Activated CD8-positive, alpha-beta T cell treated with anti-CD3 and anti-CD28 coated beads for 36 hours (primary cell): ENCODE measurements at places on chromosomes 12 and 14. TPM values are rescaled to one million over a fixed set of nuclear protein-coding genes. Genes with fewer than 3 reads are reported as not detected.

GRCh38 chr12:118922405-118922804 lies 58.9 kb upstream of the SRRM4 start:
- DNase-seq: no peak

The NGB gene
- total RNA-seq: not detected

The CCDC197 gene
- total RNA-seq: not detected

- DNase-seq: no peak
Measured at GRCh38 chr12:64147875-64148274, 74.2 kb downstream of the KICS2 start.

DNA sequence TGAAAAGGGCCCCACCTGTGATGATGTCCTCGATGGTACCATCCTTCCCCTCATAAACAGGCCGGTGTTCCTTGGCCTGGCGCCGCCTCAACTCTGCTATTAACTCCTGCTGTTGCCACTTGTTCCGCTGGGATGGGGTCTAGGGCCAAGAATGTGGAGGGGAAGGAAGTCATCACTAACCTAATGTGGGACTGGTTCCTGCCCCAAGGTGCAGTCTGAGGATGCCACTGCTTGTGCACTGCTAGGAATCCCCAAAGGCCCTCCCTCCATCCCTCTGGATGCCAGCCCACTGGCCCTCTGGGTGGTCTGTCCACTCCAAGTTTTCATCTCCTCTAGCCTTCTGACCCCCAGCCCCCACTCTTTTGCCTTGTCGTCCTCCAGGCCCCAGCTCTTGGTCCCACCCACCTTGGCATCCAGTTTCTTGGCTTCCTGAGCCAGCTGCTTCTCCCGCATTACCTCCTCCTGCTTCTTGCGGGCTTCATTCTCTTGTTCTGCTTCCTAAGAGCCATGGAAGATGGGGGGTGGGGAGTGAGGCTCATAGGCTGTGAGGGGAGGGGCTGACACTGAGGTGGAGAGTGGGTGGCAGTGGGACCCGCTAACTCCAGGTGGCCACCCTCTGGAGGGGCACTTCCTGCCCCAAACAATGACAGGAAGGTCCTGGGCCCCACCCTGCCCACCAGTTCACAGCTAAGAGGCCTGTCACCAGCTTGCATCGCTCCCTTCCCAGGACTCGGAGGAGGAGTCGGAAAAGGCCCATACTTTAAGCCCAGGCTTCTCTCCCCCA lies 23.7 kb downstream of the PRPF40B start:
- no peak for DNase-seq

GRCh38 chr14:86091811-86092210 lies 561.9 kb downstream of the FLRT2 start:
- no peak for DNase-seq

The BHLHE41 gene
- not detected for total RNA-seq

The DACT1 gene
- total RNA-seq: 2.0 TPM

DNA sequence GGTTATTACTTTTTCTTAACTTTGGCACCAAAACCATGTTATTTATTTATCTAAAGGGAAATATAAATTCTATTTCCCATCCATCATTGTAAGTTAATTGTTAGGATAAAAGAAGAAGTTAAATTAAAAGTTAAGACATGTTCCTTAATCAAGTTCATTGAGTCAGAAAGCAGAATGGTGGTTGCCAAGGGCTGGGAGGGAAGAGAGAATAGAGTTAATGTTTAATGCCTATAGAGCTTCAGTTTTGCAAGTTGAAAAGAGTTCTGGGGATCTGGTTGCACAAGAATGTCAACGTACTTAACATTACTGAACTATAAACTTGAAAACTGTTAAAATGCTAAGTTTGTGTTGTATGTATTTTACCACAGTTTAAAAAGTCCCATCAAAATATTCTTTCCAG lies 63.2 kb upstream of the NR2C1 start:
- no peak for DNase-seq

- DNase-seq: no peak
Measured at GRCh38 chr12:5272018-5272785, 159.7 kb upstream of the NTF3 start.

DNA sequence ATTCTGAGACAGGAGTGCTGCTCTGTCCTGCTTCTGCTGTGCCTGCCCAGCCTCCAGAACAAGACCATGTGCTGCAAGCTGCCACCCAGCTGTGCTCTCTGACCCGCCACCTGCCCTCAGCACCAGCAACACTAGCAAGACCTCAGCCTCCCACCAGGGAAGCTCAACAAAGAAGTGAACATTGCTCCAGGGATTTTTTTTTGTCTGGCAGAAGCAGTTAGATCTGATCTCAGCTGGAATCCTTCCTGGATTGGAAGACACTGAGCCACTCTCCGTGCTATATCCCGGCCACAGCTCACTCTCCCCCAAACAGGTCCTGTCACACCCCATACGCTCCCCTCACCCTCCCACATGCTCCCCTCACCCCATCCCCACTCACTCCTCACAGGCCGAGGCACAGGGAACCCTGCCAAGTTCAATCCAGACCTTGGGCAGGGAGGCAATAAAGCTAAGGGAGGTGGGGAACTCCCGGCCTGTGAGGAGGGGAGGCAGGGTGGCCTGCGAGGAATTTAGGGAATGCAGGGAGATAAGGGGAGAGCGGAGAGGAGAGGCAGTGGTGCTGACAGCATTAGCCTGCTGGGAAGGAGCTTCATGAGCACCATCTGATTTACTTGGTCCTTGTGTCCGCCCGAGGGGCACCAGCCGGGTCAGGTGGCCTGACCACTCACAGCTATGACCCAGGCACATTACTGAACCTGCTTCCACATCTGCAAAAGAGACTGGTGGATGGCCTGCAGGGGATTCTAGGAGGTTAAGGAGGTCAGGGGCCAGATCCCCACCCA lies 29.7 kb downstream of the CCDC85C start:
- no peak for DNase-seq

DNA sequence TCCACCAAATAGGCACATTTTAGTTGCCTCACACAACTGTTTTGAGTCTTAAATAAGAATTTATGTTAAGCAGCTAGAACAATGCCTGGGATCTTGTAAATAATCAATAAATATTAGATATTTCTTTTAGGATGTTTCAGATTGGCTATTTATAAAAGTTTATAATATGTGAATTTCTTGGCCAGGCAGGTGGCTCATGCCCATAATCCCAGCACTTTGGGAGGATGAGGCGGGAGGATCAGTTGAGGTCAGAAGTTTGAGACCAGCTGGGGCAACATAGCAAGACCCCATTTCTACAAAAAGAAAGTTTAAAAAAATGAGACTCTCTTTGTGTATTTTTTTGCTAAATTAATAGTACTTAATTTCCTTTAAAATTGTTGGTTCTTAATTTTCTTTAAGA lies 21.8 kb downstream of the ARG2 start:
- DNase-seq: no peak

The LHX5 gene
- not detected for total RNA-seq

The HPD gene
- total RNA-seq: not detected

GRCh38 chr12:130863298-130863697 lies 8.6 kb upstream of the RAN start:
- no peak for DNase-seq

DNA sequence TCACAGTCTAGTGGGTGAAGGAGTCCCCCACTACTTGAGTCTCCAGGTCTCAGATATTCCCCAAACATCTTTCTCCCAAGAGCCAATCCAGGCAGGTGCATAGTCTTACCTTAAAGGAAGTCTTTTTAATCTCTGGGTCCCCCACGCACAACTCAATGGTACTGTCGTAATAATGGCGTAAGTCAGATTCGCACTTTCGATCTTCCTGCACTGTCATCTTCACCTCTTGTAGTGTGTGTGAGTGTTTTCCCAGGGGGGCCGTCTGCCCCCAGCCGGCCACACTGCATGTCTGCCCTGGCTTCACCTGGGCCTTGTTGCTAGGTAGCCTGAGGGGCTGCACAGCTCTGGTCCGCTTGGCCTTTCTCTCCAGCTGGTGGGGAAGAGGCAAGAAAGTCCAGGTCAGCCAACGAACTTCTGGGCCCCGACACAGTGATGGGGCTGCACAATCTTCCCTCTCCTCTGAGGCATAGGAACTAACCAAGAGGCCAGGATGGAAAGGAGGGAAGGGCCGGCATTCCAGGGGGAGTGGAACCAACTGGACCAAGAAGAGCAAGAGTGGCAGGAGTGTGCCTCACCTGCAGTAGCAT lies 2.1 kb downstream of the GZMB start:
- DNase-seq: no peak

The ZNF641 gene
- total RNA-seq: 5.1 TPM

- DNase-seq: no peak
Measured at GRCh38 chr14:81625343-81625742, 91.7 kb upstream of the SEL1L start.

DNA sequence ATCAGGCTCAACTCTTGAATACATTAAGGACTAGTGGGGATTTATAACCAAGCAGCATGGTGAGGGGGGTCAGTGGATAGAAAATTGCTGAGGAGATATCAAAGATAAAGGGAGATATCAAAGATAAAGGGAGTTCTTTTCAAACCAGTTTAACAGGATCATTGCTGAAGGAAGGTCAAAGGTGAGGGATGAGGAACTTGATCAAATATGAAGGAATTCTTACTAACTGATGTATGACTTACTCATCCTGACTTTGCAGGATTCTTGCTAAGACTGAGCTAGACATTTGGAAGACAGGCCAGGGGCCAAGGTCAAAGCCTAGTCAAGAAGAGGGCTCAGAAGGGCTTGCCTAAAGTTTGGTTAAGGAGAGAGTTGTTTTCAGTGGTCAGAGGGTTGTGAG lies 4.8 kb downstream of the ABHD4 start:
- DNase-seq: no peak

The DNAJC22 gene
- 0.14 TPM for total RNA-seq

DNA sequence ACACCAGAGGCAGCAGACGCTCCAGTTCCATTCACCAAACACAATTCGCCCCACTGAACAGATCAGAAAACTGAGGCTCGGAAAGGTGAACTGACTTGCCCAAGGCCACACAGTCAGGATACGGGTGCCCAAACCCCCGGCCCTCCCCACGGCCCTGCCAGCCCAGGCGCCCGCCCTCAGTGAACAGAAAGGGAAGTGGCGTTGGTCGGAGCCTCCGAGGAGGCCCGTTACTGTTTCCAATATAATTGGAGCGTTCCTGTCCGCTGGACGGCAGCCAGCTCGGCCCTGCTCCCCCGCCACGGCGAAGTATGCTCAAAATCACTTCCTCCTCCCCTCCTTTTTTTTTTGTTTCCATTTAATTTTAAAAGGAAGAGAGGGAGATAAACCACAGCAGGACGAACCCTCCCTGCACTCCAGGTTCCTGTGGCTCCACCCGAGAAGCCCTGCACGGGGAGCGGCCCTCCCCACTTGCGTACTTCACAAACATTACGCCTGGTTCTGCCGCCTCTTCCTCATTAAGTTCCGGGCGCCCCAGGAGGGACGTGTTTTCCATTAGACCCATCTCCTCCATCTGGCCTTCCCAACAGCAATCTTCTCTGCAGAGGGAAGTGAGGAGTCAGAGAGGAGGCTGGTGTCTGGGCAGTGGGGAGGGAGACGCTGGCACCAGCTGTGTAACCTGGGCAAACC lies 61.1 kb downstream of the NCOR2 start:
- DNase-seq: no peak

The RFLNA gene
- total RNA-seq: not detected

- no peak for DNase-seq
Measured at GRCh38 chr14:104787736-104788135, 7.8 kb downstream of the AKT1 start.

The RND1 gene
- total RNA-seq: 2.3 TPM

GRCh38 chr14:96267336-96267735 lies 11.3 kb downstream of the BDKRB1 start:
- DNase-seq: no peak

GRCh38 chr12:24487606-24488005 lies 461.3 kb downstream of the BCAT1 start:
- DNase-seq: no peak

The DLGAP5 gene
- 75.4 TPM for total RNA-seq

- DNase-seq: no peak
Measured at GRCh38 chr14:83828406-83828805, 1701.5 kb upstream of the FLRT2 start.

The SLCO1A2 gene
- not detected for total RNA-seq

The EPYC gene
- not detected for total RNA-seq

DNA sequence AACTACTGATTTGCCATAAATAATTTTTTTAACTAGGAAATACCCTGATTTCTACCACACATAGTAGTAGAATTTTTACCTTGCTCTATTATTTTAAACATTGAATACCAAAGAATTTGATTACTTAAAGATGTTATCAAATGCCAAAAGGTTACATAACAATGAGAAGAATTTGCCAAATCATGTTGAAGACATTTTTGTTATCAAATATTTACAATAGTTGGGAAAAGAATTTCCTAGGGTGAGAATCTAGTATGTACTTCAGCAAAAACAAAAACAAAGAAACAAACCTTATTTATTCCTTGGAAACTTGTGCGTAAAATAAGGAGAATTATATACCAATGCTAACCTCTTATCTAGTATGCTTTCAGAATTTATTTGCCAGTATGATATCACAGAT lies 107.2 kb downstream of the SCAF11 start:
- no peak for DNase-seq

The IFI27 gene
- total RNA-seq: 0.86 TPM

- peak; percentile 87 for DNase-seq
Measured at GRCh38 chr12:19482551-19483109, 43.3 kb downstream of the AEBP2 start.

The TMEM121 gene
- 12.0 TPM for total RNA-seq

The GPR132 gene
- total RNA-seq: 15.1 TPM

The TSPAN19 gene
- not detected for total RNA-seq
